Fibroblast of skin of right biceps (primary cell): ENCODE measurements at places on chromosomes 1 and 21.
A peak's percentile ranks its signal among the peaks of the same experiment; 100 is the strongest.

- DNase-seq = no peak
Measured at GRCh38 chr1:169610858-169611257, 19.1 kb downstream of the SELP start.

GRCh38 chr1:209045331-209046057, 538.0 kb upstream of the CAMK1G start:
- peak; percentile 31 for DNase-seq

GRCh38 chr1:214422137-214422671, 129.2 kb downstream of the PTPN14 start:
- peak; percentile 96 for DNase-seq

DNA sequence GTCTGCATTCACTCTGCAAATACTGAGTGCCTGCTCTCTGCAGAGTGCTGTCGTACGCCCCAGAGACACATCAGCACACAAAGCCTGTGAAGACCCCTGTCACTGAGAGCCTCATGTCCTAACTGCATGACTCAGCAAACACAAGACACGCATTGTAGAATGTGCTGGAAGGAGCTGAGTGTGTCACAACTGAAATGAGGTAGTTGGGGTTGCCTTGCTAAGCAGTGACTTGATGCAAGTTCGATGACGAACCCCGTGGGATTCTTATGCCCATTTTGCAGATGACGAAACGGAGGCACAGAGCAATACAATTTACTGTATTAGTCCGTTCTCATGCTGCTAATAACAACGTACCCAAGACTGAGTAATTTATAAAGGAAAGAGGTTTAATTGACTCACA, 65.1 kb downstream of the RIPK4 start:
- no peak for DNase-seq

DNA sequence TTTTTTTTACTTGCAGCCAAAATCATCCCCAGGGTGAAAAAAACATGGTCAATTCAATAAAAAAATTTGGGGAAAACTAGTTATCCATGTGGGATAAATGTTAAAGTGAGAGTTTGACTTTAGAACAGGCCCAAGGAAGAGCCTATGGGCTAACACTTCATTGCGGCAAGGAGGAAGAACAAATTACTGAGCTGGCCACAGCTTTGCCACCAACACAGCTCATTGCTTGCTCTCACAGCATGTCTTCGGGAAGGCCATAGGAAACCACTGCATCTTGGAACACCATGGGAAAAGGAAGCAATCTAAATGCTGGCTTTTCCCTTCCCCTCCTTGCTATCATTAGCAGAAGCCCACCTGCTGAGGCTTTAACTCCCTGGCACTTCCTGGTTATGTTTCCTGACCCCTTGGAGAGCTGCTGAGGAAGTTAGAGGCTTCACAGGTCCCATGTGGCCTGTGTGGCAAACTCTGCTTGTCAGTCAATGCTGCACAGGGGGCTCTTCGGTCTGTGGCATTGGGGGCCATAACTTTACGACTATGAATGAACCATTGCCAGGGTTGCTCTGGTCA, 86.0 kb downstream of the SLC25A24 start:
- DNase-seq = no peak
